ENCODE measurements at places on chromosomes 7 and 10.
A peak's percentile ranks its signal among the peaks of the same experiment; 100 is the strongest.

- no peak for DNase-seq
Measured at GRCh38 chr10:89151857-89152256, 55.3 kb downstream of the CH25H start.

- DNase-seq: no peak
Measured at GRCh38 chr10:81135851-81136250, 598.1 kb downstream of the SH2D4B start.

GRCh38 chr7:27101171-27101956, 1.1 kb downstream of the HOXA2 start:
- no peak for DNase-seq

- no peak for DNase-seq
Measured at GRCh38 chr10:34102237-34102673, 712.8 kb downstream of the PARD3 start.

- no peak for DNase-seq
Measured at GRCh38 chr10:68543004-68543918, 15.9 kb upstream of the SLC25A16 start.

DNA sequence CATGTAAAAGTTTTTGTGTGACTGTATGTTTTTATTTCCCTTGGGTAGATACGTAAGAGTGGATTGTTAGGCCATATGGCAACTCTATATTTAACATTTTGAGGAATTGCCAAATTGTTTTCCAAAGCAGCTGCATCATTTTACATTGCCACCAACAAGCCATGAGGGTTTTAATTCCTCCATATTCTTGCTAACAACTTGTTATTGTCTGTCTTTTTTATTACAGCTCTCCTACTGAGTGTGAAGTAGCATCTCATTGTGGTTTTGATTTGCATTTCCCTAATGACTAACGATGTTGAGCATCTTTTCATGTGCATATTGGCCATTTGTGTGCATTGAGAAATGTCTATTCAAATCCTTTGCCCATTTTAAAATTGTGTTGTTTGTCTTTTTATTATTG, 94.9 kb downstream of the CARD11 start:
- no peak for DNase-seq

DNA sequence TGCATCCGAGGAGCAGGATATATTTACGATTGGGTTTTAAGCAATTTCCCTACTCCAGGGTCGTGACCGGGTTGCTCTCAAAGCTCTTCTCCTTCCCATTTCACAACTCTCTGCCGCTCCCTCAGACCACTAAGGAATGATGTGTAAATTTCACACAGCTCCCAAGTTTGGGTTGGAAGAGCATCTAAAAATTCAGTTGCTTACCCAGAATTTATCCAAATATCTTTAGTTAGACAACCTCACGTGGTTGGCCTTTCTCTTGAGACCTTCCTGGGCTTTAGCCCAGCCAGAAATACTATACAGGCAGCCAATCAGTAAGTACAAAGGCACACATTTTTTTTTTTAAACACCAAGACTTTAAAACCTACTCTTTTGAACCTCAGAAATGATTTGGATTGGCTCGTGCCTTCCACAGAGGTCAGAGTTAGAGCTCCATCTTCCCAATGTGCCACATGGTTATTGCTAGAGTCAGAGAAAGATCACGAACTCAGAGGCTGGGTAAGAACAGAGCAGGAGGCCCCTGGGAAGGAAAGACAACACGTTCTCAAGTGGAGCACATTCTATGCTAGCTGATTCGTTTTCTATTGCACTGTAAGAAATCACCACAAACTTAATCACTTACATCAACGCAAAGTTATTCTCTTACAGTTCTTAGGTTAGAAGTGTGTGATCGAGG, 335.4 kb upstream of the MGMT start:
- no peak for DNase-seq

- no peak for DNase-seq
Measured at GRCh38 chr7:91326516-91327199, 62.4 kb downstream of the FZD1 start.

DNA sequence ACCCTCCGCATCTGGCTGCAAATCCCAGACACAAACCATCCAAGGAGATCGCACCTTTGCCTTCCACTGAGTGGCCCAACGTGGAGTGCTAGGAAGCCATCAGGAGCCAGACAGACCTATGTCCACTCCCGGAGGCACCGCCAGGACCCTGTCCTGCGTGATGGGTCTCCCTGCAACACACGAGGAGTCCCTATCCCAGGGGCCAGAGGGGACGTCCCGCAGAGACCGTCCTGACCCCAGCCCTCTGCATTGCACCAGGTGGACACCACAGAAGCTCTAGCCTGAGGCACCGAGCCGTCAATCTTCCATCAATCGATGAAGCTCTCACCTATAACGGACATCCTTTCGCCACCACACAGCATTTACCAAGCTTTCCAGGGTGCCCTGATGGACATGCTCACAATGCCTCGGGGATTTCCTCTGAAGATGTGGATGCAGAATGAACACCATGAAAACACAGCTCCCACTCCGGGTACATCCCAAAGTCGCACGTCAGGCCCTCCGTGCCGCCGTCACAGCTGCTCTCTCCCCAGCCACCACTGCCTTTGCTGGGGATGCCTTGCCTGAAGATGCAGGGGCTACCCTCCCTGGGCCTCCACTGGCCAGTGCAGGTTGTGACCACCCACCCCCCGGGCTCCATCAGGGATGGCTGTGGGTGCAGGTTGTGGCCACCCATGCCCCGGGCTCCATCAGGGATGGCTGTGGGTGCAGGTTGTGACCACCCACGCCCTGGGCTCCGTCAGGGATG, 54.1 kb downstream of the PTPRN2 start:
- DNase-seq: no peak

- no peak for DNase-seq
Measured at GRCh38 chr10:63702092-63702491, 180.9 kb downstream of the REEP3 start.

DNA sequence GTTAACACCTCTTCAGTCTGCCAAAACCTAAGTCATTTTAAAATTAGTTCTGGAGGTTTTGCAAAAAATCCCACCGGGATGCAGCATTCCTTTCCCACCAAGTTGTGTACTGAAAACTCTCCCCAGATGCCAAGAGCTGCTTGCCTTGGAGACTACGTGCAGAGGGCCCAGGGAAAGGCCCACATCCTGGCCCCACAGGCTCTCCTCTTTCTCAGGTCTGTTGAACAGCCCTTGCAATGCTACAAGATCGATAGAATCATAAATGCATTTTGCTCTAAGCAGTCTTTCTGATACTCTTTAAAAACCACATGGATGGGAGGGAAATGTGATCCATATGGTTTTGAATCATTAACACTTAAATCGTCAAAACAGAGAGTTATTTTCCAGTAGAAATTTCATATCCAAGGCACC, 126.7 kb upstream of the ZMIZ1 start:
- DNase-seq: no peak

DNA sequence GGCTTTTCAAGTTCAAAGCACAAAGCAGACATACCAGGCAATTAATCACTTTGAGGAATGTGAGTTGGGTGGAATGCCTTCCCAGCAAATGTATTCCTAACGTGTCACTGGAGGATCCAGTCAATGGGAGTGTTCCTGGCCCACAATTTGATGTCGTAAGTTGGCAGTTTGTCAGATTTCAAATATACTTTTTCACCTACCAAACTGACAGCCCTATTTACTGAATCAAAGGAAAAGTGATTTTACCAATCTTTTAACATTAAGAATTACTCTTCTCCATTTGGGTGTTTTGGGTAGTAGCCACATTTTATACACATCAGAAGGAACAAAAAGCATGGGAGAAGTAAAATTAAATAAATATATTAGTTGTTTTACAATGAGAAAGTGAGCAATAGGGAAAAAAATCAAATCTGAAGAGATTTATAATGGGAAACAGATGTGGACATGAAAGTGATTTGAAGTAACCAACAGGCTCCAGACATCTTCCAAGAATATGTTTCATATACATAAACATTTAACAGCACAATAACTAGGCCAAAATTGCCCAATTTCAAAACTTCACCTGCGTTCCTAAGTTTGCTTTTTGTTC, 222.9 kb downstream of the MTERF1 start:
- DNase-seq: no peak

GRCh38 chr10:47264797-47265281, 35.2 kb upstream of the GDF10 start:
- DNase-seq: no peak

DNA sequence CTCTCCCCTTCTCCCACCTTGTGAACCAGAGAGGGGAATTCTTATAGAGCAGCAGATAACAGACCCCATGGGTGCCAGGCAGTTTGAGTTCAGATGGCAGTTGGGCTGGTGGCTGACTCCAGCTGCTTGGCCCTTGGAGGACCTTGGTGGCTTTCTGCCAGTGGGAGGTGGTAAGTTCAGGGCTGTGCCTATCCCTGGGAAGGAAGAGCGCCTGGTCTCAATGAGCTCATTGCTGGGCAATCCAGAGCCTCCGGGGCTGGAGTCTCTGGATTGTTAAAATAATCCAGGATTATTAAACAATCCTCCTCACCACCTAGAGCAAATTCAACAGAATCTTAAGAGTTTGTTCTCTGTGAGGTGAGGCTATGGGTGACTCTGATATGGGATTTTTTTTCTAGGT, 105.2 kb downstream of the FANK1 start:
- DNase-seq: no peak

- no peak for DNase-seq
Measured at GRCh38 chr7:115680921-115681320, 349.6 kb downstream of the TFEC start.

DNA sequence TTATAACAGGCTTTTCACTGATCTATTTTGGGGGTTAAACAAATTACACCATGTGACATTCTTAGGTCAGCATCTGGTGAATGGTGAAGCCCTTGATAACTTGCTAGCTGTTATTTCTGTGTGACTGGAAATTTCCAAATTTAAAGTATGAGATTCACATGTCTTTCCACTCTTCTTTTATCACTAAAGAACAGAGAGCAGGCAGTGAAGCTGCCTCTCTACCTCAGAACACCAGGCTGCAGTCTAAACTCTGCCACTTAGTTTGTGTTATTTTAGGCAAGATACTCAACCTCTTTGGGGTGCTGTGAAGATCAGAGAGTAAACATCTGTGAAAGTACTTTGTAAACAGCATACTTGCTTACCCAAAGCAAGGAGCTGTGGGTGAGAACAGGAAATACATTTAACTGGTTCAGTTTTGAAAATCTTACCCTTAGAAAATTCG, 15.5 kb upstream of the SP4 start:
- DNase-seq: no peak

- DNase-seq: no peak
Measured at GRCh38 chr10:24814568-24815313, 91.1 kb upstream of the ARHGAP21 start.

GRCh38 chr7:27933671-27934565, 194.0 kb downstream of the TAX1BP1 start:
- no peak for DNase-seq

DNA sequence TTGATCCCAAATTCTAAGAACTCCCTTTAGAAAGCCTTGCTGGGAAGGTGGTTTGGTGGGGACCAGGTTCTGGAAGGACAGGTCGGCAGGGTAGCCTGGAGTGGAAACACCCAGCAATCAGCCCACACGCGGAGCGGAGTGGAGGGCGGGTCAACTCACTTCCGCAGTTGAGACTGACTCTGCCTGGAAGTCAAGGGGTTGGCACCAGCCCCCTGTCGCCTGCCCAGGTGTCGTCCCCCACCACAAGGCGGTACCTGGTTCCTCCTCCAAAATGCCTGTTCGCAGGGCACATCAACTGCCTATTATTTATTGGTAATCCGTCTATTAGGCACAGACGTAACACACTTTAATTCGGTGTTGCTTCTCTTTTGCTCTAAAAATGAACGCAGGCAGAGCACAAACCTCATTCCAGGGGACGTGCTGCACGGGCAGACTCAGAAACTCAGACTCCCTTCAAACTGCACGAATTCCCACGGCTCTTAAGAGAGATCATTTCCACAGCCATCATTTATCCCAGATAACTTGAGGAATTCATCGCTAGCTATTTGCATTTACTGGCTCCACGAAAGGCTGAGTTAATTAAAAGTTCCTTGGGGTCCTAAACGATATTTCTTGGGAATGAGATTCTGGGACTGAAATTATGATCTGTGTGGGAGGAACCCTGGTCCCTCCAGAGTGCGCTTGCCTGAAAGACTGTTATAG, 248.2 kb upstream of the PPP2R2D start:
- no peak for DNase-seq

- peak; percentile 47 for DNase-seq
Measured at GRCh38 chr7:100489824-100490223, 6.1 kb downstream of the NYAP1 start.

DNA sequence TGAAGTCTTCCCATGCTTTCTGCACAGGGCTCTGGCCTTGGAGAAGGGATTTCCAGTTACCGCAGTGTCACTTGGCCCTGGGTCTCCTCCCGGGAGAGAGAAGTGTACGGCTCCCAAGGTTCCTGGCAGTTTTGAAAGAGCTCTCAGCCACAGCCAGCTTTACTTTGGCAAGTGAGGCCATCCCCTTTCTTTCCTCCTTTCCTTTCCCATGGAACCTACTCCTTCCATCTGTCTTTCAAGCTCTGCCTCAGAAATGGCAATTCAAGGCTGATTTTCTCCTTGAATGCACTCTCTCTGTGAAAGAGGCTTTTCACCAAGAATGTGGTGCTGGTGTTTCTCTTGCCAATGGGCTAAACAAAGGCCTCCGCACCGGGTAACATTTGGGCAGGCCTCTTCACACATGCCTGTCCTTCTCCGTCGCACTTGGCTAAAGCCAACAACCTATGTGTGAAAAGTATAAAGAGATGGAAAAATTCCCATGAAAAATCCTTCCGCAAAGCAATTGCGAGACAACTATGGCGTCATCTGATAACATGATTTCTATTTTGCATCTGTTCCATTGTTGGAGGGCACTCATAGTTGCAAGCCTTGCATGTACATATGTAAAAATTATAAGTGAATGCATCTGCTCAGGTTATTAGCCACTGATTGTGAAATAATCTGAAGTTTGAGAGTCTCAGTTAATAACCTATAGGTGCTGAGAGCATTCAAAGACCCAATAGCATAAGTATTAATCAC, 125.4 kb downstream of the PFKFB3 start:
- DNase-seq: peak; percentile 34

GRCh38 chr7:44802418-44803025, 6.0 kb downstream of the PPIA start:
- no peak for DNase-seq

- no peak for DNase-seq
Measured at GRCh38 chr10:67618116-67618515, 77.9 kb downstream of the CTNNA3 start.

GRCh38 chr7:22051886-22052673, 106.4 kb upstream of the CDCA7L start:
- no peak for DNase-seq

GRCh38 chr10:95201736-95202135, 7.7 kb downstream of the ACSM6 start:
- DNase-seq: no peak

Data from substantia nigra (tissue), 51 donors.